Dermis blood vessel endothelial cell (primary cell): ENCODE measurements at places on chromosomes 12 and 14.

DNA sequence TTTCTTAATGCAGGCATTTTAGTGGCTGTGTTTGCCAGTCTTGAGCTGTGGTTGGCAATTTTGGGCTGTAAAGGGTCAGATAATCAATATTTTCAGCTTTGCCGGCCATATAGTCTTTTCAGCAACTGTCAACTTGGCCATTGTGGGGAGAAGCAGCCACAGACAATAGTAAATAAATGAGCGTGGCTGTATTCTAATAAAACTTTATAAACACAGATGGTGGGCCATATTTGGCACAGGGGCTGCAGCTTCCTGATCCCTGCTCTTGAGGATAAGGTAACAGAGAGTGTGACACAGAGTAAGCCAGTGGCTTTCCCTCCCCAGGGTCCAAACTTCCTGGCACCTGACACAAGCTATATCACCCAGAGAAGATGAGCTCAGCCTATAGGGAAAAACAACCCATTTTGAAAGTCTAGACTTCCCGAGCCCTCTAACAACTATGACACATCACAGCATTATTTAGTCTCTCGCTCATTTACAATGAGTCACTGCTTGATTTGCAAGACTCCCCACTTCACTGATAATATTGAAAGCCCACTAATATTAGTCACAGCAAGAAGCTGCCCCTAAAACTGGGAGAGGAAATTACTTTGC is 163.1 kb upstream of the TMPO start:
- peak; percentile 69 for DNase-seq

DNA sequence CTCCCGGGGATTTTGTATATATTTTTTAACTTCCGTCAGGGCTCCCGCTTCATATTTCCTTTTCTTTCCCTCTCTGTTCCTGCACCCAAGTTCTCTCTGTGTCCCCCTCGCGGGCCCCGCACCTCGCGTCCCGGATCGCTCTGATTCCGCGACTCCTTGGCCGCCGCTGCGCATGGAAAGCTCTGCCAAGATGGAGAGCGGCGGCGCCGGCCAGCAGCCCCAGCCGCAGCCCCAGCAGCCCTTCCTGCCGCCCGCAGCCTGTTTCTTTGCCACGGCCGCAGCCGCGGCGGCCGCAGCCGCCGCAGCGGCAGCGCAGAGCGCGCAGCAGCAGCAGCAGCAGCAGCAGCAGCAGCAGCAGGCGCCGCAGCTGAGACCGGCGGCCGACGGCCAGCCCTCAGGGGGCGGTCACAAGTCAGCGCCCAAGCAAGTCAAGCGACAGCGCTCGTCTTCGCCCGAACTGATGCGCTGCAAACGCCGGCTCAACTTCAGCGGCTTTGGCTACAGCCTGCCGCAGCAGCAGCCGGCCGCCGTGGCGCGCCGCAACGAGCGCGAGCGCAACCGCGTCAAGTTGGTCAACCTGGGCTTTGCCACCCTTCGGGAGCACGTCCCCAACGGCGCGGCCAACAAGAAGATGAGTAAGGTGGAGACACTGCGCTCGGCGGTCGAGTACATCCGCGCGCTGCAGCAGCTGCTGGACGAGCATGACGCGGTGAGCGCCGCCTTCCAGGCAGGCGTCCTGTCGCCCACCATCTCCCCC is 777 bp downstream of the ASCL1 start:
- peak; percentile 53 for DNase-seq

- DNase-seq: no peak
Measured at GRCh38 chr12:69732088-69732487, 6.6 kb upstream of the RAB3IP start.

DNA sequence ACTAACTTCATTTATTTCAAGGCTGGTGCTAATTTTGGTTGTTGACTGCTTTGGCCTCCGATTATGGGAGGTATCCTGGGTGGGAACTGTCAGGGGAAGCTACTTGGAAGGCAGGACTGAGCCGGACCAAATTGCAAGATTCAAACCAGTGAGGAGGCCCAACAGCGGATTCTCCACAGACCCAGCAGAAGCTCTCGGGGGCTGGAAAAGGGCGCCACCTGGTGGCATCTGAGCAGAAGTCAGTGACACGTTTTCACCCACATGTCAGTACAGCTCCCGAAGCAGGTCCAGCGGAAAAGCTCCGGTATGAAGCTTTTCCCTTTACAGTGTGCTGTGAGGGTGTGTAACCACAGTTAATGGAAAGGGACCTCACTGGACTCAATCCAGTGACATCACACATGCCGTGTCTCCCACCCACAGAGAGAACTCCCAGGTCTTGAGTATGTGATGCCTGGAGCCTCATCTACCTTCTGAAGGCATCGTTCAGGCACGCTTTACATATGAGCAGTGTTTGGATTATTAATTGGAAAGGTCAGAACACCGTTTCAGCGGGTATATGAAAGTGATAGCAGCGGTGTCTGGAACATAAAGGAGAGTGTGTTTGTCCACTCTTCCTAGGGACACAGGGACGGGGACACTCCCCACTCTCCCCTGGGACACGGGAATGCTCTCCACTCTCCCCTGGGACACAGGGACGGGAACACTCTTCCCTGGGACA is 3.6 kb upstream of the P2RX2 start:
- DNase-seq: peak; percentile 93

GRCh38 chr12:30753233-30753632 is 1.5 kb downstream of the CAPRIN2 start:
- peak; percentile 58 for DNase-seq

GRCh38 chr12:107597695-107598410 is 87.7 kb upstream of the PWP1 start:
- DNase-seq: no peak

GRCh38 chr12:130013771-130014484 is 110.1 kb upstream of the TMEM132D start:
- peak; percentile 59 for DNase-seq

DNA sequence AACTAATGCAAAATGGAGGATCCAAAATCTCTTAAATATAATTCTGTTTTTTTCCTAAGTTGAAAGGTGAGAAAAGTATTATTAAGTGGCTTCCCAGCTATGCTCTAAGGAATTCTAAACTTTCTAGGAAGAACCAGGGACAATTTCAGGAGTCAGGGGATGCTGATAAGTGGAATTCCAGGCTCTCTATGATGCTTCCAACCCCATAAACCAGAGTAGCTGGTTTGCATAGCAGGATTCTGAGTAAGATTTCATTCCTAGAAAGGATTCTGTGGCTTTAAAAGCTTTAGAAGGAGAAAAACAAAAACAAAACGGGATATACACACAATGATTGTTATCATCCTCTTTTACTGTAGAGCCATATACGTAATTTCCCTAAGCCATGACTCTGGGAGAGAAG is 93.9 kb downstream of the SLC16A7 start:
- DNase-seq: no peak

DNA sequence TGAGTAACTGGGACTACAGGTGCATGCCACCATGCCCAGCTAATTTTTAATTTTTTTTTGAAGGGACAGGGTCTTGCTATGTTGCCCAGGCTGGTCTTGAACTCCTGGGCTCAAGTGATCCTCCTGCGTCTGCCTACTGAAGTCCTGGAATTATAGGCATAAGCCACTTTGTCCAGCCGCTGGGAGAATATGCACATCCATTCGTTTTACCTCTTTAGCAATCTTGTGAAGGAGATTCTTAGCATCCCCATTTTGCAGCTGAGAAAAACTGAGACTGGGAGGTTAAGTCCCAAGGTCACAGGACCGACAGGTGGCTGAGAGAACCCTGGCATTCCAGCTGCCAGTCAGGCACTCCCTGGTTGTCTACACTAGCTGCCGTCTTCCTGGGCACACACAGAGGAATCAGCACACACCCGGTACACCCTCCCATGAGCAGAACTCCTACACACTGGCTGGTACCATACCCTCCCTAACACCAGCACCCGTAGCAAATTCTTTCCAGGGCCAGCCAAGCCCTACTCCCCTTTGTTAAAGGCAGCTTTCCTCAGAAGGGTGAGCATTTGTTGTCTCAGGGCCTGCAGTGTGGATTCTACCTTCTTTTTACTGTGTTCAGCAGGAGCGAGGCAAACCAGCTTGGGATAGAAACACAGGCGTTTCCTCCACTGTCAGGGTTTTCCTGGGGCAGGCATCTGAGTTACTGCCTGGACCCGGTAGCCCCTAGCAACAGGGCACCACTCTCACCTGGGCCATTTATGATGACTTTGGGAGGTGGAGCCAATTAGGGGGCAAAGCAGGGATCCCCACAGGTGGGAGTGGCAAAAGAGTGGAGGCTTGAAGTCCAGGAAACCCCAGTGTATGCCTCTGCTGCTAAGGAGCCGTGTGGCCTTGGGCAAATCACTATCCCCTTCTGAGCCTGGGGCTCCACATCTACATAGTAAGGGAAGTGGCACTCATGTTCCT is 70.2 kb downstream of the IRF2BPL start:
- DNase-seq: peak; percentile 14

- DNase-seq: peak; percentile 49
Measured at GRCh38 chr12:79776111-79776510, 85.3 kb upstream of the PAWR start.

DNA sequence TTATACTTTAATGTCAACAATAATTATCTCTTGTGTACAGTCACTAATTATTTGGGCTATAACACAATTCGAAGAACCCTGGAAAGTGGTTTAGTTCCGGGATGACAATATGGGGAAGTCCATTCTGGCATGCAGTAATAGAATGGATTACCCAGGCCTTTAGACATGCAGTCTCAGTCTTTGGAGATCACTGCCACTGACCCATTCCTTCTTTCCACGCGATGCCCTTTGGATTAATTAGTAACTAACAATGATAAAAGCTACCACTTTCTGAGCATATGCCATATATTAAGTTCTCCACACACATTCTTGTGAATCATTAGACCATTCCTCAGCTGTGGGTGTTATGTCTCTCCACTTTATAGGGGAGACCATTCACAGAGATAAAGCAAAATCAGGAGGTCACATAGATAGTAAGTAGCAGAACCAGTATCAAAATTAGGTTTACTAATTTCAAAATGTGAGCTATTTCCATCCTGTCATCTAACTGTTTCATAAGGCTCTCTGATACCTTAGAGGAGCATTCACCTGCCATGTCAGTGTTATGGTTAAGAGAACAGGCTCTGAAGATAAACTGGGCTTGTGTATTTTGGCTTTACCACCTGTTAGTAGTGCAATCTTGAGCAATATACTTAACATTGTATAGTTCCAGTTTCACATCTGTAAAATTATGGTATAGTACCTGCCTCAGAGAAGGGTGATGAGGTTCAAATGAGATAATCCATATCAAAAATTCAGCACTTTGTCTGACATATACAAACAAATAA is 27.2 kb upstream of the KCNJ8 start:
- DNase-seq: no peak

GRCh38 chr12:70883855-70884254 is 36.7 kb downstream of the PTPRR start:
- DNase-seq: no peak

GRCh38 chr14:72653026-72653425 is 240.9 kb downstream of the DPF3 start:
- DNase-seq: no peak
